ENCODE measurements at places on chromosomes 4 and X. TPM values are rescaled to one million over a fixed set of nuclear protein-coding genes. Genes with fewer than 3 reads are reported as not detected.

The ETDB gene
- total RNA-seq, result not detected

GRCh38 chr4:38106311-38106710 is 146.1 kb downstream of the PTTG2 start:
- no peaks in the 10 kb centered on the region for H3K27me3 ChIP-seq
- peaks cover 59% of the 10 kb centered on the region for H3K36me3 ChIP-seq

DNA sequence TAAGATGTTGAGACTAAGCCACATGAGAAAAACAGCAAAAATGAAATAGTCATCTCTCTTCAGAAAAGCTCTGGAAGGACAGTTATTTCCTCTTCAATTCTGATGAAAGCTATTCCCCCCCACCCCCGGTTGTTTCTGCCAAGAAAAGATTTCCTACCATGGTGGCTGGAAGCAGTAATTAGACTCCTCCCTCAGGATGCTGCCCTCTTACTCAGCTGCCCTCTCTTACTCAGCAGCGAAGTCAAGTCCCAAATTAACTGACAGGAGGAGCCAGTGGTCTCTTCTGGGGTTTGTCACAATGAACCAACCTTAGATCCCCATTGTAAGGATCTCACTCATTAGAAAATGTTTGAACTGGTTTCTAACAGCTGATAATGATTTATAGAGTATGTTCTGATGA is 38.0 kb downstream of the GPM6B start:
- H3K4me3 ChIP-seq, result no peak overlapping the region
- H3K36me3 ChIP-seq, result peaks cover 8% of the 10 kb centered on the region
- H3K4me1 ChIP-seq, result no peaks in the 10 kb centered on the region
- no peak overlapping the region for H3K27ac ChIP-seq
- no peak for DNase-seq

The HHIP gene
- not detected for total RNA-seq

DNA sequence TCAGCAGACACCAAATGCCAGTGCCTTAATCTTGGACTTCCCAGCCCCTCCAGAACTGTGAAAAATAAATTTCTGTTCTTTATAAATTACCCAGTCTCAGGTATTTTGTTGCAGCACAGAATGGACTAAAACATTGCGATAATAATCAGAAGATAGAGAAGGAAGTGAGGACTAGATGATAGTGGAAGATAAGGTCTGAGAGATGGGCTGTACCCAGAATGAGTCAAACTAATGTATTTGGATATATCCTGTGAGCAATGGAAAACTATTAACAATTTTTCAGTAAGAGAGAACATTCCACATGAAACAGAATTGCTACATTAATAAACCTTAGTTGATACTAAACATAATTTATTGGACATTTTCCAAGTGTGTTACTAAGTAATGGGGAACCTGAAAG is 93.3 kb downstream of the FANCB start:
- H3K36me3 ChIP-seq, result no peaks in the 10 kb centered on the region
- no peak overlapping the region for H3K4me3 ChIP-seq
- H3K4me1 ChIP-seq, result no peaks in the 10 kb centered on the region
- H3K27ac ChIP-seq, result no peak overlapping the region
- no peak for DNase-seq

GRCh38 chrX:151680805-151681204 is 14.5 kb upstream of the PRRG3 start:
- DNase-seq, result peak; percentile 53
- peaks cover 6% of the 10 kb centered on the region for H3K4me1 ChIP-seq
- no peaks in the 10 kb centered on the region for H3K36me3 ChIP-seq
- no peak overlapping the region for H3K27ac ChIP-seq

The NPY1R gene
- total RNA-seq, result not detected

The MXRA5 gene
- total RNA-seq, result not detected

DNA sequence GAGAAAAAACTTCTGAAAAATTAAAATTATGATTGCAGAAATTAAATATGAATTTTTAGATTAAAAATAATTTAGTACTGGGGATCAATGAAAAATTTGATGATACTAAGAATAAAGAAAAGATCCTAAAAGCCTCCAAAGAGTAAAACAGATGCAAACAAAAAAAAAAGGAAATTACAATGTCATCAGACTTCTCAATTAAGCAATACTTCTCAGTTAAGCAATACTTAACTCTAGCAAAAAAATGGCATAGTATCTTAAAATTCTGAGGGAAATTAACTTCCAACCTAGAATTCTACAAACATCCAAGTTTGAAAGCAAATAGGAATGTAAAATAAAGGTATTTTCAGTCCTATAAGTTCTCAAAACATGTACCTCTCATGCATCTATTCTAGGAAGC is 141.2 kb upstream of the INTU start:
- no peak overlapping the region for H3K4me3 ChIP-seq
- DNase-seq, result no peak

GRCh38 chrX:46572340-46572936 is 1.1 kb upstream of the CHST7 start:
- peaks cover 38% of the 10 kb centered on the region for H3K4me1 ChIP-seq
- H3K27ac ChIP-seq, result peak overlapping the region; percentile 88
- peaks cover 11% of the 10 kb centered on the region for H3K36me3 ChIP-seq
- no peaks in the 10 kb centered on the region for H3K27me3 ChIP-seq
- H3K4me3 ChIP-seq, result peak overlapping the region; percentile 80

DNA sequence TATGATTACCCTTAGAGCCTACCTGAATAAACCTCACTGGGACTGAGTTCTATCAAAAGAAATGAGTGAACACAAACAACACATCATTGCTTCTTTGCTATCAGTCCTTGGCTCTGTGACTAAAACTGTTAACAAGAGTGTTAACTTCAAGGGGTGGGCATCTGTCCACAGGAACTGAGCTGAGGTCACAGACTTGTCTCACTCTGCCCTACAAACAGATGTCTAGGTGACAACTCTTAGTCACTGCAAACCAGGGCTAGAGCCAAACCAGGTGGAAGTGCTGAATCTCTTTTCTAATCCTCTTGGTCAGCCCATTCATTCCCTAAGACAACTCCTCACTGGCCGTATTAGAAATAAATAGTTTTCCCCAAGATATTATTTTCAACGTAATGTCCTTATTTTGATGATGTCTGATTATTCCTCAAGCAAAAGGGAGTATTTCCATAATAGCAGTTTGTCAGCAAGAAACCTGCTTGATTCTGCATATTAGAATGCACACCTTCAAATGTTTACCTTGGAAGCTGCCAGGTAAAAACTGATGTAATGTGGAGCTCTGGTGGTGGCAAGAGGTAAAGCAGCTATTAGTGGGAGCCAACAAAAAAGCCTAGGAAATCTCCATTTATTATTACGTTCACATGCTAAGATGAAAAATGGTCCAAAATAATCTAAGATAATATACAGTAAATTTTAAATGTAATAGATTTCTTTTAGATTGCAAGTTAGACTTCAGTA is 4.0 kb downstream of the COL25A1 start:
- peaks cover 63% of the 10 kb centered on the region for H3K27me3 ChIP-seq
- peaks cover 14% of the 10 kb centered on the region for H3K4me1 ChIP-seq
- no peak overlapping the region for H3K27ac ChIP-seq
- no peaks in the 10 kb centered on the region for H3K36me3 ChIP-seq
- DNase-seq, result no peak

The ALPK1 gene
- 11.4 TPM for total RNA-seq

The PHOX2B gene
- not detected for total RNA-seq

DNA sequence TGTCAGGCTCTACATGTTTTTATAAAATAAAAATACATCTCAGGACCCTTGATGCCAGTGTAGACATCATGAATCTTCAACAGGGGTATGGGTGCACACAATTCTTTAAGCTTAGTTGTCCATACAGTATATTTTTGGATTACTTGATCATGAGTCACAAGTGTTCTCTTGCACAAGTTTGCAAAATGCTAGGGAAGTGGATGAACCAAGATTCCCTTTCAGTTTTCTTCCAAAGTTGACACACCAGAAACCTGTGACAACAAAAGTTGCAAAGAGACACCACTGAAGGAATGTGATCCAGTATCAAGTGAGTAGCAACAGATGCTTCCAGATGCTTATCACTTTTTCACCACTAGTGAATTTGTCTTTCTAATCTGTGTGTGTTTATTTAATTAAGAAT is 1021.2 kb downstream of the PCDH7 start:
- no peaks in the 10 kb centered on the region for H3K36me3 ChIP-seq
- DNase-seq, result no peak
- H3K4me3 ChIP-seq, result no peak overlapping the region
- H3K4me1 ChIP-seq, result no peaks in the 10 kb centered on the region

- H3K4me1 ChIP-seq, result peaks cover 90% of the 10 kb centered on the region
- no peak overlapping the region for H3K4me3 ChIP-seq
- no peak for DNase-seq
- H3K27ac ChIP-seq, result peak overlapping the region; percentile 61
- H3K36me3 ChIP-seq, result peaks cover 58% of the 10 kb centered on the region
Observed at GRCh38 chrX:65689377-65689776, 21.9 kb downstream of the MSN start.

The PLK4 gene
- 45.7 TPM for total RNA-seq

The RASGEF1B gene
- 3.4 TPM for total RNA-seq

- no peak overlapping the region for H3K4me3 ChIP-seq
- peaks cover 45% of the 10 kb centered on the region for H3K36me3 ChIP-seq
- no peak overlapping the region for H3K27ac ChIP-seq
- no peak for DNase-seq
Observed at GRCh38 chr4:145107126-145107525, 9.0 kb downstream of the ABCE1 start.

The LIMCH1 gene
- total RNA-seq, result not detected

GRCh38 chr4:106334741-106335470 is 18.6 kb downstream of the AIMP1 start:
- no peak for DNase-seq
- peaks cover 3% of the 10 kb centered on the region for H3K4me1 ChIP-seq
- peaks cover 70% of the 10 kb centered on the region for H3K36me3 ChIP-seq
- no peak overlapping the region for H3K27ac ChIP-seq
- no peak overlapping the region for H3K4me3 ChIP-seq

DNA sequence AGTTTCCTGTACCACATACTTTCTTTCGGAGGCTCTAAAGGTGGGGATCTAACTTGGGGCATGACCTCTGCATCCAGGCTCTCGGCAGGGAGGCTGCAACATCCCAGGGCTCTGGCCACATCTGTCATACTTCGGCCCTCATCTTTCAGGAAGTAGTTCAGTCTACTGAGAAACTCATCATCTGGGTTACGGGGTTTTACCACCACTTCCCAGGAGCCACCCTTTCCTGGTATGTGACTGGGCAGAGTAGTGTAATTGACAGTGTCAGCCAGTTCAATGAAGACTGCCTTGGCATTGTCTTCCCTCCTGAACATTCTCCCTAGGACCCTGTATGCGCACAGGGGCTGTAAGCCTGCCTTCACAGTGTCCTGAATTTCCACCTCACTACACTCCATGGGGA is 2.8 kb downstream of the PNMA5 start:
- peaks cover 40% of the 10 kb centered on the region for H3K4me1 ChIP-seq
- peak overlapping the region; percentile 13 for H3K4me3 ChIP-seq
- no peaks in the 10 kb centered on the region for H3K36me3 ChIP-seq
- peak; percentile 19 for DNase-seq
- H3K27me3 ChIP-seq, result no peaks in the 10 kb centered on the region

The TCEAL2 gene
- not detected for total RNA-seq

Measured in activated CD4-positive, alpha-beta memory T cell treated with anti-CD3 and anti-CD28 coated beads, Interleukin-2, amount 10 ng/mL, durations not matched to agents 7 days and 5 days (primary cell).